ENCODE measurements at places on chromosomes 11 and 22. TPM values are rescaled to one million over a fixed set of nuclear protein-coding genes. Genes with fewer than 3 reads are reported as not detected.

DNA sequence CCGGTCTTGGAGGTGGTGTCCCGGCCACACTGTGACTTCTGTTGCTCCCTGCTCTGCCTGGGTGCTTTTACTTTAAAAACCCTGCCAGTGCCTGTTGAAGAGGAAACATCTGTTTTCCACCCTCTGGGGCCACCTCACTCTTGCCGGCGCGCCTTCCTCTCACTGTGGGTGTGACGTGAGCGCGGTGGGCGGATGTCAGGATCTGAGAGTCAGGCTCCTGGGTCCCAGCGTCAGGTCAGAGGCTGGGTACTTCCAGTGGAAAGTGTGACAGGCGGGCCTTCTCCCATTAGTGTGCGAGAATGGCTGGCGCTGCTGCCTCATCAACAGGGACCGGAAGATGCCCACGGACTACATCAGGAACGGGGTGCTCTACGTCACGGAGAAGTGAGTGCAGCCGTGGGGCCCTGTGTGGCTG is 54.2 kb downstream of the GRAMD4 start:
- DNase-seq = no peak

- no peak for DNase-seq
Observed at GRCh38 chr22:30027169-30027568, 53.1 kb upstream of the HORMAD2 start.

ARHGAP8 gene
- 0.24 TPM for total RNA-seq

OR51I1 gene
- not detected for total RNA-seq

FXYD2 gene
- total RNA-seq = 0.78 TPM

MEI1 gene
- 0.71 TPM for total RNA-seq

- DNase-seq = no peak
Observed at GRCh38 chr11:68974421-68975194, 6.2 kb downstream of the MRGPRD start.

GRCh38 chr11:15976433-15977045 is 379.8 kb downstream of the SOX6 start:
- no peak for DNase-seq

SREBF2 gene
- total RNA-seq = 45.6 TPM

NDUFS3 gene
- 125 TPM for total RNA-seq

DNA sequence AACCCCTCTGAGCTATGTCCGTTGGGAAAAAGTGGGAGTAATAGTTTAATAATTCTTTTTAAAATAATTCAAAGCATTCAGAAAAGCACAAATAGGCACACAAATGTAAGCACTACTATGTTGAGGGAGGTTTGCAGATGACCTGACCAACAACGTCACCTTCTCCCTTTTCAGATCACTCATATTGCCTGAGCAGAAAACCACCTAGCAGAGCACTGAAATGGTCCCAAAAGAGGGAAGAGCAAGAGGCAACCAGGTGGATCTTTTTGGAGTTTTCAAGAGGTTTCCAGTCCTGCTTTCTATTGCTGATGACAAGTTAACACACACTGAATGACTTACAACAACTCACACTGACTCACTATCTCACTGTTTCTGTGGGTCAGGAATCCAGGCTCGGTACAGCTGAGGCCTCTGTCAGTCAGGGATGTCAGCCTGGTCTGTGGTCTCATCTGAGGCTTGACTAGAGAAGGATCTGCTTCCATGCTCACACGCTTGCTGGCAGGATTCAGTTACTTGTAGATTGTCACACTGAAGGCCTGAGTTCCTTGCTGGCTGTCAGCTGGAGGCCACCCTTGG is 4.3 kb upstream of the PGA3 start:
- DNase-seq = no peak

All from right atrium auricular region (tissue), 2 donors.